Hepatocyte (in vitro differentiated cells): ENCODE measurements at places on chromosomes 4 and X. TPM values are rescaled to one million over a fixed set of nuclear protein-coding genes. Genes with fewer than 3 reads are reported as not detected.

Gene SLC34A2
- 9.7 and 11.1 TPM in 2 replicates for total RNA-seq

Gene GPM6B
- 4.9 and 9.0 TPM in 2 replicates for total RNA-seq

Gene FGF16
- total RNA-seq, result 0.27 TPM in 1 of 2 replicates, not detected in the other

Gene PPP2R2C
- 0.48 and 0.67 TPM in 2 replicates for total RNA-seq

Gene HTT
- total RNA-seq, result 30.6 and 33.9 TPM in 2 replicates

Gene ADGRG2
- total RNA-seq, result 3.7 and 4.5 TPM in 2 replicates

Gene PHKA1
- 6.3 and 6.7 TPM in 2 replicates for total RNA-seq

Gene FGD1
- 4.7 and 9.0 TPM in 2 replicates for total RNA-seq

Gene NAP1L2
- total RNA-seq, result 1.6 and 2.3 TPM in 2 replicates

Gene PPP1R2C
- not detected in 2 replicates for total RNA-seq

Gene BMPR1B
- total RNA-seq, result 3.3 TPM in 2 replicates

Gene FMR1NB
- not detected in 2 replicates for total RNA-seq

Gene OTUD6A
- not detected in 2 replicates for total RNA-seq

Gene CPZ
- 25.3 and 34.8 TPM in 2 replicates for total RNA-seq

Gene JCHAIN
- 0.44 TPM in 1 of 2 replicates, not detected in the other for total RNA-seq

Gene RBM41
- 11.8 and 11.9 TPM in 2 replicates for total RNA-seq

Gene PNMA6F
- total RNA-seq, result not detected in 2 replicates

Gene DCAF4L1
- total RNA-seq, result 0.04 and 0.10 TPM in 2 replicates
